ENCODE measurements at places on chromosomes 4 and X. TPM values are rescaled to one million over a fixed set of nuclear protein-coding genes. Genes with fewer than 3 reads are reported as not detected.

MAGEA3 gene
- total RNA-seq: not detected

HSD17B13 gene
- total RNA-seq: under 0.01 TPM

ALAS2 gene
- total RNA-seq: not detected

SCML1 gene
- 5.5 TPM for total RNA-seq

TRPC3 gene
- 0.34 TPM for total RNA-seq

PRKG2 gene
- 20.3 TPM for total RNA-seq

ASB11 gene
- not detected for total RNA-seq

VCX gene
- total RNA-seq: not detected

PCYT1B gene
- total RNA-seq: not detected

ELF4 gene
- total RNA-seq: 6.1 TPM

SYN1 gene
- total RNA-seq: 0.09 TPM

PFKFB1 gene
- total RNA-seq: 0.16 TPM

OTC gene
- total RNA-seq: 0.16 TPM

CFP gene
- 0.17 TPM for total RNA-seq

WDR19 gene
- 30.6 TPM for total RNA-seq

MAGEB1 gene
- not detected for total RNA-seq

CAPN6 gene
- not detected for total RNA-seq

FAM53A gene
- total RNA-seq: 1.4 TPM

NLRP2B gene
- not detected for total RNA-seq

F11 gene
- total RNA-seq: not detected

TMEM154 gene
- 2.7 TPM for total RNA-seq

NPY1R gene
- not detected for total RNA-seq

SLIT2 gene
- total RNA-seq: 4.4 TPM

PPA2 gene
- total RNA-seq: 61.6 TPM

CENPU gene
- total RNA-seq: 0.60 TPM

ADH7 gene
- total RNA-seq: not detected

ARMCX6 gene
- 23.4 TPM for total RNA-seq

GLRA2 gene
- total RNA-seq: not detected

EPGN gene
- total RNA-seq: 0.32 TPM

KIT gene
- total RNA-seq: under 0.01 TPM

IBSP gene
- not detected for total RNA-seq

CDKL5 gene
- 2.2 TPM for total RNA-seq

LRRC66 gene
- 0.77 TPM for total RNA-seq

MSX1 gene
- 7.3 TPM for total RNA-seq

HTR2C gene
- total RNA-seq: not detected

MYOZ2 gene
- not detected for total RNA-seq

HSFX4 gene
- not detected for total RNA-seq

CYBB gene
- total RNA-seq: not detected

LDOC1 gene
- 6.8 TPM for total RNA-seq

All from bronchial smooth muscle cell (primary cell).